Foreskin melanocyte (primary cell): ENCODE measurements at places on chromosomes 1 and 21.

DNA sequence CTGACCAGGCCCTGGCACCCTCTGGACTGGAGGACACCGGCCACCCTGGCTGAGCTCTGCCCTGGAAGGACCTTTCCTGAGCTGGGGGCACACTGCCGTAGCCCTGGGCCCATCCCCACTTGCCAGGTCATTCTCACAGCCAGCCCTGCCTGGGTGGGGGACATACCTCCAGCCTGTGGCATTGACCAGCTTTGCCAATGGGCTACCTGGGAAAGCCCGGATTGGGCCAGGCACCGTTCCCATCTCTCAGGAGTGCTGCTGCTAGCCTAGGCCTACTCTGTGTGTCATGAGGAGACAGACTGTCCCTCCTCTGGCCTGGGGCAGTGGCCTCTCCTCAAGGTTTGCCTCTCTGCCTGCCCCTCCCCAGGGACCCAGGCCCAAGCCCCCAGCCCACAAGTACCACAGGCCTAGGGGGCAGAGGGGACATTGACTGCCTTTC is 40.0 kb downstream of the COQ8A start:
- DNase-seq = no peak

DNA sequence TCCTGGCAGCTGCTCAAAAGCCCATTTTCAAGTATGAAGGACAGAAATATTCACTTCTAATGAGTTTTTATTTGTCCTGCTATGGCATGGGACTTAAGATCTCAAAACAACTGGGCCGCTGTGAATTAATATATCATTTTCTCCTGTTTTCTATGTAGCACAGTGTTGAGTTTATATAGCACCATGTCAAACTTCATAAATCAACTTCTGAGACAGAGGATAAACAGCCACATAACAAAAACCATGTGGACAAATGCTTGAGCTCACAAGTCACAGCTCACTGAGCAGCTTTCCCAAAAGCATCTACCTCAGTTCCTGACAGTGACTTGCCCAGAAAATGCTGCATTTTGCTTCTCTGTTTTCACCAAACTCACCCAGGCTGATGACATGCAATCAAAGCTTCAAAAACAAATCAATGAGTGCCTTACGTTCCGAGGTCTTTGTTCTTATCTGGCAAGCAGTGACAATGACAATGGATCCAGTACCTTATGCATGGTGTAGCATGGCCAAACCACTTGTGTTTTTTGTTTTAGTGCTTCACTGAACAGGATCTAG is 722.6 kb downstream of the LRRIQ3 start:
- no peak for DNase-seq

- DNase-seq = no peak
Measured at GRCh38 chr1:162564762-162565218, 3.3 kb downstream of the UAP1 start.

GRCh38 chr1:60916199-60916598 is 166.2 kb upstream of the NFIA start:
- DNase-seq = no peak

- no peak for DNase-seq
Measured at GRCh38 chr1:70717211-70717610, 306.1 kb downstream of the CTH start.

- peak; percentile 42 for DNase-seq
Measured at GRCh38 chr1:26768755-26769154, 19.0 kb upstream of the PIGV start.

GRCh38 chr1:20212085-20212684 is 25.9 kb upstream of the PLA2G2C start:
- no peak for DNase-seq

DNA sequence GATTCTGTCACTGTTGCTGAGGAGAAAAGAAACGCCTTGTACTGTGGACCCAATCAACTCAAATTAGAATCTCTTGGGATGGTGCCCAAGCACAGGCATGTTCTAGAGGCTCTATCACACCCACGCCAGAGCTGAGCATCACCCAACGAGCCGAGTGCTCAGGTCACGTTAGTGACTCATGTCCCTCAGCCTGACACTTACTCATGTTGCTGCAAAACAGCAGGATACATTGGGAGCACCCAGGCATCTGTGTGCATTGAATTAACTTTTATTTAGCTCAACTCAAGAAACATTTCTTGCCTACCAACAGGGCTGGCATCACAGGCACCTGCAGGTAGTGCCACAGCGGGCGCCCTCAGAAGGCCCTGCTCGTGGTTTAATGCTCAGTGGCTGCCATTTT is 149.8 kb downstream of the ETS2 start:
- DNase-seq = no peak

DNA sequence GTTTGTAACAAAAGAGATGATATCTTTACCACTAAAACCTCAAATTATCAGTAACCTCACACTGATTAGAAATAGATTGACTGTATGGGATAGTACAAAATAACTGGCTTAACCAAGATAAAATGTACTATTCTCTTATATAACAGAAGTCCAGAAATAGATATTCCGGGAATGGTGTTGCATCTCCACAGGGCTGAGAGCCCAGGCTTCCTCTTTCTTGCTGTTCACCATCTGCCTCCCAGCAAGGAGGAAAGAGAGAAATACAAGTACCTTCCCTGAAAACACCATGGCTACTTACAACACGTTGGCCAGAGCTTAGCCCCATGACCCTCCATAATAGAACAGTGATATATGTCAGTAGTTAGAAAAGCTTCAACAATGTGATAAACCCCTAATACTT is 47.0 kb upstream of the KCNK1 start:
- DNase-seq = no peak
